ENCODE measurements at places on chromosomes 1 and 21.

- peak; percentile 17 for DNase-seq
Observed at GRCh38 chr1:234980291-234980644, 148.4 kb downstream of the TOMM20 start.

GRCh38 chr1:200206340-200206739, 178.8 kb downstream of the NR5A2 start:
- DNase-seq, result peak; percentile 84

DNA sequence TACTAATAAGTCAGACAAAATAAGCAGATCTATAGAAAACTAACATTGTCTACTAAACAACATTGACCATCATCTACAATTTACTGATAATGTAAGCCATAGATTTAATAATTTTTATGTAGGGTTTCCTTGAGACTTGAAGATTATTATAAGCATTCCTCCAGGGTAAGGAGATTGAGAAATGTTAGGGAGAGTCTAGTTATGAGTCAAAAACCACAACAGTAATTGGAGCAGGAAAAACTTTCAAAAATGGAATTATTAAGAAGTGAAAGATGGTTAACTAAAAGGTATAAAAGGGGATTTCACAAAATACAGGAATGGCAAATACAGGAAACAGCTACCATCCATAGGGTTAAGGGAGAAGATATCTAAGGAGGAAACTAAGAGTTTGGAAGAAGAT, 12.4 kb upstream of the UHMK1 start:
- DNase-seq, result no peak

GRCh38 chr1:35448344-35448801, 108.8 kb downstream of the KIAA0319L start:
- DNase-seq, result peak; percentile 83

DNA sequence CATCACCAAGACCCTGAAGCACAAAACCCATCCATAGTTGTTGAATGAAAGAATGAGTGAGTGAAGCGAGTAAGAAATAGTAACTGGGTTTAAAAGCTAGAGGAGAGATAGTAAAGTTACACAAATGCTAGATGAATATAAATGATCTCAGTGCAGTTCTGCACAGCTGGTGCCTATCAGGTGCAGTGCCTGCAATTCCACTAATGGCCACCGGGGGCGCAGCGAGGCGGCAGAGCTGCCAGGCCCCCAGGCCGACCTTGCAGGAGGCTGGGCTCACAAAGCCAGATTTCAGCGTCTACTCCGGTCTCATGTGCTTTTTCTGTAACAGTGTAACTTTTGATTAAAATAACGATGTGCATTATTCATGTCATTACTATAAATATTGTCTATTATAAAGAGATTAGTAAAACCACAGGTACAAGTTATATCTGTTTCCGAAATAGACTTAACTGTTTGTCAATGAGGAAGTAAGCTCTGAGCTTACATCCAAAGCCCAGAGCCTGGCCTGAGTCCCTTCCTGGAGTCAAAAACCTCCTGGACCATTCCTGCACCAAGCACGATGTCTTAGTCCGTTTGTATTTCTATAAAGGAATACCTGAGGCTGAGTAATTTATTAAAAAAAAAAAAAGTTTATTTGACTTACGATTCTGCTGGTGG, 477.6 kb downstream of the NPHP4 start:
- DNase-seq, result peak; percentile 3

DNA sequence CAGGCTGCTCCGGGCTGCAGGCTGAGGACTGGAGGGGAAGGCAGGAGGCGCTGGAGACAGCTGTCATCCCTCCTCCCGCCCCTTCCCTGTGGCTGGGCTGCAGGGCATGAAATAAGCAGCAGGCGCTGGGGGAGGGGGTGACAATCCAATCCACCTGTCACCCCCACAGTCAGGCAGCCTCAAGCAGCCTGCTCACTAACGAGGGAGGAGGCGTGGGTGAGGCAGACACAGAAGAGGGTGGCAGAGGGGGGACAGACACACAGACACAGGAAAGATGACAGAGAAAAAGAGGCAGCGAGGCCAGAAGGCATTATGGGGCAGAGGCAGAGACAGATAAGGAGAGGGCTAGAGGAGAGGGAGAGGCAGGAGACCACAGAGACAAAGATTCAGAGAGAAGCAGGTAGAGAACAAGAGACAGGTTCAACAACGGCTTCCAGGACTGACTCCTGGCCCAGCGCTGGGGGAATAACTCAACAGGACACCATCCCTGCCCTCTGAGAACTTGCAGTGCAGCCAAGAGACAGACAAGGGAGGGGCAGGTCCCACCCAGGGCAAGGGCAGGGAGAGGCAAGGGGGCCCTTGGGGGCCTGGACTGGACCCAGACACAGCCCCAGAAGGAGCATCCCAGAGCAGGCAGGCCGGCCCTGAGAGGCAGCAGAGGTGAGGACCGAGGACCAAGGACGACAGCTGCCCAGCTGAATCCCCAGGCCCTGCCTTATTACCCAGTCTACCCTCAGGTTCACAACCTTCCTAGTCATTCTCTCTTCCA, 11.2 kb downstream of the MEF2D start:
- no peak for DNase-seq

- no peak for DNase-seq
Observed at GRCh38 chr1:189659731-189660130, 817.9 kb downstream of the BRINP3 start.

- DNase-seq, result peak; percentile 26
Observed at GRCh38 chr1:75969550-75969949, 37.3 kb upstream of the ASB17 start.

DNA sequence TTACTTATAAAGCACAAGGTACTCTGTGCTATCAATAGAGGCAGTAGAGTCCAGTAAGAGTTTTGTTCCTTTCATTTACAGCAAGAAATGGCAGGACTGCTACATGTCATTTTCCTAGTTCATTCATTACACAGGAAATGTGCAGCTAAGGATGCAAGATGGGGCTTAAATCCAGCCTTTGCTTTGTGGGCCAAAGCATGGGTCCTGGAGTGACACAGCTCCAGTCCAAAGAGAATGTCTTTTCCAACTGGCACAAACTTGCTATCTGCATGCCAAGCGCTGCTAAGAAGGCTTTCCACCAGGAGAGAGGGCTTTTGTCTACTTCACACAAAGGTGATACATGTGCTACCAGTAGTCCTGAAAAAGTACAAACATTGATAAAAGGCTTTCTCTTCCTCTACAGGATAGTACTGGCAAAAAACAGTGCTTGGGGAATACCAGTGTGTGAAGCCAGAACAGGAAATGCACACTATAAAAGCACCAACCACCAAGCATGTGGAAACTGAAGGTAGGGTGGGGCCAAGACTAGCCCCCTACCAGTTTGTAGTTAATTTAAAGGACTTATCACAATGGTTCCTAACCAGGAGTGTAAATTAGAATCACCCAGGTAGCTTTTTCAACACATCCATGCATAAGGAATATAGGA, 68.7 kb downstream of the ARID4B start:
- DNase-seq, result no peak

- DNase-seq, result no peak
Observed at GRCh38 chr1:65172936-65173690, 25.1 kb downstream of the AK4 start.

GRCh38 chr1:66415281-66415680, 118.7 kb upstream of the SGIP1 start:
- no peak for DNase-seq

- peak; percentile 66 for DNase-seq
Observed at GRCh38 chr1:55402142-55402541, 187.0 kb upstream of the USP24 start.

DNA sequence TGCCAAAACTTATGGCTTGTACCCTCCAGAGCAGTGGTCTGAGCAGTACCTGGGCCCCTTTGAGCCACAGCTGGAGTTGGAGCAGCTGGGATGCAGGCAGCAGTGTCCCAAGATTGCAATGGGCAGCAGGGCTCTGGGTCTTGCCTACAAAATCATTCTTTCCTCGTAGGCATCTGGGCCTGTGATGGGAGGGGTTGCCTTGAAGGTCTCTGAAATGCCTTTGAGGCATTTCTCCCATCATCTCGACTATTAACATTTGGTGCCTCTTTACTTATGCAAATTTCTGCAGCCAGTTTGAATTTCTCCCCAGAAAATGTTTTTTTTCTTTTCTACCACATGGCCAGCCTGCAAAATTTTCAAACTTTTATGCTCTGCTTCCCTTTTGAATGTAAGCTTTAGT, 31.0 kb upstream of the TSPAN2 start:
- DNase-seq, result no peak

DNA sequence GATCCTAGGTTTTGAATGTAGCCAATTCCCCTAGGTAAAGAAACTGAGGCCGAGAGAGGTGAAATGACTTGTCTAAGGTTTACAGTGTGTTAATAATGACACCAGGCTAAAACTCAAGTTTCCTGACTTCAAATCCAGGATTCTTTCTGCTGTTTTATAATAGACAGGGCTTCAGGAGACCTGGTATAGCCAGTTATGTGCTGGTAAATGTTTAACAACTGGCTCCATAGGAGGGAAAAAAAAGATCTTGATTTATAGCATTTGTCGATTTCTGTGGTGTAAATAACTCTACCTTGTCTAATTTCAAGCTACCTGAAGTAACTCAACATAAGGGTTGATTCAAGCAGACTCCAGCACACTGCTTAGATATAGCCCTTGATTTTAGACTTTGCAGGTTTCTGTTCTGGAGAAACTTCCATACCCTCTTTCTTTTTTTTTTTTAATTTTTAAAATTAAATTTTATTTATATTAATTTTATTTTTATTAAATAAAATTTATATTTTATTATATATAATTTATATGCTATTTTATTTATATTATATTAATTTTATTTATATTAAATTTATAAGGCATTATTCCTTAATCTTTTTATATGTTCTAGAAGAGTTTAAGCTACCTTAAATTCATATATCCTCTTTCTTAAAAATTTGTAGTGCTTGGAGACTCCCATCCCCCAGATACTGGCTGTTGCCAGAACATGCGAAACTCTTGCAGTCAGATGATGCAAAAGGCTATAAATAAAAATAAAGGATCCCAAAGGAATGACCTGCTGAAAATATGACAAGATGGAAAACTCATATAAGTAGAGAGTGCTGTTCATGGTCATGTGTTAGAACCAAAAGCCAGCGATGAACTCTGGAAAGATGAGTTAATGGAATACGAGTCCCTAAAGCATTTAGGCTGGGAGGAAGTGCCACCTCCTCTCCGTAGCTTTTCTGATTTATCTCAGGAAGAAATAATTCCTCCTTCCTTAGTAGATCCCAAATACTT, 35.4 kb upstream of the SRSF10 start:
- DNase-seq, result peak; percentile 16

DNA sequence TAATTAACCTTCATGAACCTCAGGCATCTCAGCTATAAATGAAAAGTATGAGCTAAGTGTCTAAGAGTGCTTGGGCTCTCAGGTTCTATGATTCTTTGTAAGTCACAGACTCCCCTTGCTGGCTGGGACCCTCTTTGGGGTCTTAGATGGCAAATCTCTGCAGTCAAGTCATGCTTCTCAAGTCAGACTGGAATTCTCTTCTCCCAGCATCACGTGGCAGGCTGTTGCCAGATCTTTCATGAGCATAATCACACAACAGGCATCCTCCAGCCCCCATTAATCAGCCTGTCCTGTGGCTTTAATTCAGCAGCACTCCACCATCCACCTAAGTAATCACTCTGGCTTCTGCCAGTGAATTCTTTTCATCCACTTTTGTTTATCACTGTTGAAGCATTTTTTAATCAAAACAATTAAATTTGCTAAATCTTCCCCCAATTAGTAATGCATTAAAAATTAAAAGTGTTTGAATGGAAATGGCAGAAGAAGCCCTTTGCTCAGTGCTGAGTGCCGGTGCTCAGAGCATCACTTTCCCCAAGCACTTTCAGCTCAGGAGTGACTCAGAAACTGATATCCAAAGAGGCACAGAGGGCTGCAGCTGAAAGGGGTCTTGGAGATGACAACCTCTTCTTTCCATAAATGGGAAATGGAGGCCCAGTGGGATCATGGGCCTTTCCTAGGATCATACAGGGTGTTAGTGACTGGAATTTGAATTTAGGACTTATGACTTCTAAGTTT, 50.2 kb downstream of the C8A start:
- no peak for DNase-seq

DNA sequence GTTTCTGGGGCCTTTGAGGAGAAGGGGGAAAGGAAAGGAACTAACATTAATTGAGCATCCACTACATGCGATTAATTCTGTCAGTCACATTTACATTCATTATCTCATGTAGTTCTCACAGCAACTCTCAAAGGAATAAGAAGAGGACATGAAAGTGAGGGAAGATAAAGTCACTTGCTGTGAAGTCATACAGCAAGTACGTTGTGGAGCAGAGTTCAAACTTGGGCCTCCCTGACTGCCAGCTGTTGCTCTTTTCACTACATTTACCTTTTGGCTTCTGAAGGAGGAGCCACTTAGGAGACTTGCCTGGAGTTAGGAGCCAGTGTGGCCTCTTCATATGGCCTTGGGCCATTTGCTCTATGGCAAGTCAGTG, 6.2 kb downstream of the ZNF691 start:
- DNase-seq, result no peak

DNA sequence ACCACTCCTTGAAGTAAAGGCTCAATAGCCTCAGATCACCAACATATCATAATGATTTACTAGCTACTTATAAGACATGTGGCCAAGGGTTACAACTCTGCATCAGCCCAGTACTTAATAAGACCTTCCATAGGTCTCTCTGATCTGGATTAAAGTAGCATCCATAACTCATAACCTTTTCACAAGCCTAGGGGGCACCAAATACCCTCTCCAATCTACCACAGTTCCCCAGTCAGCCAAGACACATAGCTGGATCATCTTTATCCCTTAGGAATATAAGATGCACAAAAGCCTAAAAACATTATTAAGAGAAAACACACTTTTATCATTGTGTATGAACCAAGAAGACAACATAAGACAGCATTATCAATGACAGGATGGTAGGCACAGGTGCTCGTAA, 22.1 kb downstream of the SSX2IP start:
- DNase-seq, result no peak

- no peak for DNase-seq
Observed at GRCh38 chr1:95730986-95731385, 497.0 kb downstream of the RWDD3 start.

DNA sequence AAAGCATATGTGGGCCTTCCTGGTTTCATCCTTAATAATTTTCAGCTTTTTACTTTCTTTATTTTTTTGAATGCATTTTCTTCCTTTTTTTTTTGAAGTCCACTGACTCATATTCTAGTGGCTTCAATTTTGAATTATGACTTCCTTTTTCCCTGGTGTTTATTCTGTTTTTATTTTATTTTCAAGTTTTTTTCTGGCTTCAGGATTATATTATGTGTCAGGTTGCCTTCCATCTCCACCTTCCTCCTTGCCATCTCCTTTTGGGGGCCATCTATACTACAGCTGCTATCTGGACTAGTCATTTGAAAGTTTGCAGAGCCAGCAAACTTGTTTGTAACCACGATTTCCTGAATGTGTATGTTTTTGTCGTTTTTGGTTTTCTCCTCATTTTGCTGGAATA, 117.6 kb downstream of the LEPR start:
- no peak for DNase-seq

GRCh38 chr1:224273641-224274040, 56.3 kb downstream of the NVL start:
- DNase-seq, result peak; percentile 1

DNA sequence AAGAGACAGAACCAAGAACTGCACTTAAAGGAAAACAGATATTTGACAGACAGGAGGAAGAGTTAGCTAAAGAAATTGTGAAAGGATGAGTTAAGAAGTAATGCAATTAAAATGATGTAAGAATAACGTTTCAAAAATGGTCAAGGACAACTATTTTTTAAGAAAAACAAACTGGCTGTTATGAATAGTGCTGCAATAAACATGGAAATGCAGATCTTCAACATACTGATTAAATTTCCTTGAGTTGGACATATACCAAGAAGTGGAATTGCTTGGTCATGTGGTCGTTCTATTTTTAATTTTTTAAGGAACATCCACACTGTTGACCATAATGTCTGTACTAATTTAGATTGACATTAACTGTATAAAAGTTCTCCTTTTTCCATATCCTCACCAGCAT, 23.1 kb upstream of the PHTF1 start:
- DNase-seq, result no peak

- no peak for DNase-seq
Observed at GRCh38 chr1:34362949-34363348, 186.2 kb downstream of the C1orf94 start.

All from NCI-H226 (cell line).